ENCODE measurements at places on chromosomes 13 and 19.

DNA sequence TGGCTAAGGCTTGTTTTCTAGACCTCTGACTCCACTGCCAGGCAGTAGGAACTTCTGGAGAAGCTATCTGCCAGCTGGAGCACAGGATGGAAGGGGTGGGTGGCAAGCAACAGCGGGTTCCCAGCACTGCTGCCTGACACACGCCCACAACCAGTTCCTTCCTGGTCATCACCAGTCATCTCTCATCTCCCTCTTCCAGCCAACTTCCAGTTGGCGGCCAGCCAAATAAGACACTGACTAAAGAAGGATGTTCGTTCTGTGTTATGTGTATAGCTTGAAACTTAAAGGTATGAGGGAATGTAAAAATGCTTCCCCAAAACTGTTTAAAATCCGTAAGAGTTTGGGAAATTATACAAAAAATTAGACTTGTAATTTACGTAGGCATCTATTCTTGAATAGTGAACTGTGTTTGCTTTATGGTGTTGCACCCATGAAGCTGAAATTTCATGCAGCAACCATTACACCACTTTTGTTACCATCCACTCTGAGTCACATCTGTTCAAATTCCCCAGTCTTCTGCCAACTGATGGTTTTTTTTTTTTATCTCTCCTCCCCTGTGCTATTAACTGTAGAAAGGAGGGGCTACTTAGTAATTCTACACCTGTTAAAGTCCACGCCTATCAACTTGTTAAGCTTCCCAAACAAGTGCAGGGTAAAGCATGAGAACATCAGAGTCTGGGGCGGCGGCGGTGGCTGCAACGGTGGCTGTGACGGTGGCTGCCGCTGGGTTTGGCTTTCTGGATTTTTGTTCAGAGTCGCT is 86.2 kb upstream of the FRY start:
- DNase-seq, result no peak

DNA sequence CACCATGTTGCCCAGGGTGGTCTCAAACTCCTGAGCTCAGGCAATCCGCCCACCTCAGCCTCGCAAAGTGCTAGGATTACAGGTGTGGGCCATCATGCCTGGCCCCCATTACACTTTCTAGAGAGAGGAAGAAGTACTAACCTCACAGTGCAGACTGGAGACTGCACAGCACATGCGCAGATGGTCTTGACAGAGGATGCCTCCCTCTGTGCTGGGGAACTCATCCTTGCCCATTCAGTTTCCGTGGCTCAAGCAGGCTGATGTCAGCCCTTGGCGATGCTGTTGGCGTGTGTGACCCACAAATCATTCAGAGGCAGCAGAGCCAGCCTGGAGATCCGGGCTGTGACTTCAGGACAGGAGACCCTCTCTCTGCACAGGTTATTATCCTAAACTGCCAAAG is 14.6 kb upstream of the FFAR2 start:
- no peak for DNase-seq

- DNase-seq, result peak; percentile 58
Measured at GRCh38 chr19:1067341-1067957, 482 bp downstream of the ARHGAP45 start.

- DNase-seq, result peak; percentile 83
Measured at GRCh38 chr19:10644260-10645007, 9.7 kb upstream of the ILF3 start.

DNA sequence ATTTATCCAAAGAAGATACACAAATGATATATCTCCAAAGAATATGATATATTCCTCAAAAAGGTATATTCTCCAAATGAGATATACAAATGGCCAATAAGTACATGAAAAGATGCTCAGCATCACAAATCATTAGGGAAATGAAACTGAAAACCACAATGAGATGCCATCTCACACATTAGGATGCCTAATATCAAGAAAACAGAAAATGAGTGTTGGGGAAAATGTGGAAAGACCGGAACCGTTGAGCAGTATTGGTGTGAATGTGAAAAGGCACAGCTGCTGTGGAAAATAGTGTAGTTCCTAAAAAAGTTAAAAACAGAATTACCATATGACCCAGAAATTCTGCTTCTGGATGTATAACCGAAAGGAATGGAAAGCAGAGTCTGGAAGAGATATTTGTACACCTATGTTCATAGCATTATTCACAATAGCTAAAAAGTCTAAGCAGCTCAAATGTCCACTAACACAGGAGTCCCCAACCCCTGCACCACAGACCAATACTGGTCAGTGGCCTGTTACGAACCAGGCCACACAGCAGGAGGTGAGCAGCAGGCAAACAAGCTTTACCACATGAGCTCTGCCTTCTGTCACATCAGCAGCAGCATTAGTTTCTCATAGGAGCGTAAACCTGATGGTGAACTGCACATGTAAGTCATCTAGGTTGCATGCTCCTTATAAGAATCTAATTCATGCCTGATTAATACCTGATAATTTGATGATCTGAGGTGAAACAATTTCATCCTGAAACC is 291.9 kb downstream of the PCDH20 start:
- DNase-seq, result no peak

GRCh38 chr13:102289606-102290005 is 112.2 kb downstream of the FGF14 start:
- no peak for DNase-seq

- no peak for DNase-seq
Measured at GRCh38 chr13:80884056-80884785, 543.3 kb upstream of the SPRY2 start.

- DNase-seq, result no peak
Measured at GRCh38 chr13:33917190-33917589, 99.2 kb downstream of the RFC3 start.

GRCh38 chr19:40928850-40929249 is 46.8 kb upstream of the CYP2A7 start:
- DNase-seq, result no peak

DNA sequence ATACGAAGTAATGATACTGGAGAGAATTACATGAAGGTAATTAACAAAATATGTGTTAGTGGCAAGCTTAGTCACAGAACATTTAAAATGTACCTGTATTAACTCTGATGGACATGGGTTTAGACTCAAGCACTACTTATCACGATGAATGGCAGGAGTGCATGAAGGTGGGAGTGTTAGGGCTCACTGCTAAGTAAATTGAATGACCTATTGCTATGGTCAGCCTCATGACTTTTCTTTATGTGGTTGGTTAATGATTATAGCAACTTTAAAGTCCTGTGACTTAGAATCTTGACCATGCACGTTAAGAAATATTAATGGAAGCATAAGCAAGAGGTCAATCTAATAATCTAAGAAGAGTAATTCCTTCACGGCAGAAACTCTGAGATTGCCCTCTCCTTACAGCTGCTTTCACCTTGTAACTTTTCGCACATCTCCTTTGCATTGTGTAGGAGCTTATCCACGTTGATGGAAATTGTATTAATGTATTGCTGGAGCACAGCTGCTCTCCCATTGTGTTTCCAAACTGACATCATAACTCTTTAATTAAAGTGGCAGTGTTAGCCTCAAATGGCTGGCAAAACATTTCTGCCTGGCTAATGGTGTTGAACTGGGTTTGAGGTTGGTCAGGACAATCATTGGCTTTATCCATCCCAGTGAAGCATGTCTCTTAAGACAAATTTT is 114.5 kb downstream of the RXFP2 start:
- DNase-seq, result no peak

DNA sequence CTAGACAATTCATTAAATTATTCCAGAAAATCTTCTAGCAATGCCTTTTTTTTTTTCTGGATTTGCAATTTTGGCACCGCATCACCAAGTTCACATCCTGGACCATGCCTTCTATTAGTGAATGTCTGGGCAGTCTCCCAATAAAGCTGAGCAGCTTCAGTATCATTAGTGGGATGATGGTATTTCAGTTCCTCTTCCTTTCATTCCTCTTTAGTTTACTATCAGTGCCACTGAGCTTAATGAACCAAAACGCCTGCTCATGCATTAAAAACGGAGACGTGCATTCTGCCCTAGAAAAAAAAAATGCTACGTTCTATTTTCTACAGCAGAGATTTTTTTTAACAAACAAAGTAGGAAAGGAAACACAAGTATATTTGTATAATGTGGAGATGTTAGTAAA is 343.0 kb downstream of the PCDH9 start:
- DNase-seq, result no peak

- no peak for DNase-seq
Measured at GRCh38 chr13:48400850-48401291, 12.0 kb downstream of the LPAR6 start.

DNA sequence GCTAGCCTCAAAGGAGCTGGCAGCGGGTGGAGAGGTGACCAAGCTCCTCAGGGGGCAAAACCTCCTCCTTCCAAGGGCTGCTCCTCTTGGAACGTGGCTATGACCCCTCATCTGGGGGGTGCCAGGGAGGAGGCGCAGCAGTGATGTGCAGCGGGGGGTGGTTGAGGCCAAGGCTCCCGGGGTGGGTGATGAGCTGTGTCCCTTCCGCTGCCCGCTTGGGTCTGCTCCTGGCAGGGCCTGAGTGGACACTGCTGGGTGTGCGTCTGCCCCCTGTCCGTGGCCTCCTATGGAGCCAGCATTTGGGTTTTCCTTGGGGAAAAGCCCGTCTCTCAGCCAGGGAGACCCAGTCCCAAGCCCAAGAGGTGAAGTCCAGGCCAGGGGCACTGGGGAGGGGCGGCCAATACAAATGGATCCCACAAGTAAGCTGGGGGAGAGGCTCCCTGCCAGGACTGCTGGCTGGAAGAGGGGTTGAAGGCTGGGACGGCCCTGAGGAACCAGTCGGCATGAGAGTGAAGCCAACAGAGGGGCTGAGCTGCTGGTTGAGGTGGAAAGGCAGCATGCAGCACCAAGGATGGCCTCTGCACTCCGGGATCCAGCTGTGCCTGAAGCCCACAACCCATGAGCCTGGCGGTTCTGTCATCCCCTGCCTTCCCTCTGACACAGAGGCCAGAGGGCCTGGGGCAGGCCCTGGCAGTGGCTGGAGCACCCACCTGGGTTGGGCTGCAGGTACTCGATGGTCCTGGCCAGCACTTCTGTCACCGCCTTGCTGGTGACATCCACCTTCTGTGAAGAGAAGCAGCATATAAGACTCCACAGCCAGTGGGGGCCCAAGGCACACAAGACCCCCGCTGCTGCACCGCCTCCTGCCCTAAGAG is 22.7 kb downstream of the MPND start:
- no peak for DNase-seq

GRCh38 chr19:33241530-33242101 is 16.0 kb upstream of the SLC7A10 start:
- no peak for DNase-seq

DNA sequence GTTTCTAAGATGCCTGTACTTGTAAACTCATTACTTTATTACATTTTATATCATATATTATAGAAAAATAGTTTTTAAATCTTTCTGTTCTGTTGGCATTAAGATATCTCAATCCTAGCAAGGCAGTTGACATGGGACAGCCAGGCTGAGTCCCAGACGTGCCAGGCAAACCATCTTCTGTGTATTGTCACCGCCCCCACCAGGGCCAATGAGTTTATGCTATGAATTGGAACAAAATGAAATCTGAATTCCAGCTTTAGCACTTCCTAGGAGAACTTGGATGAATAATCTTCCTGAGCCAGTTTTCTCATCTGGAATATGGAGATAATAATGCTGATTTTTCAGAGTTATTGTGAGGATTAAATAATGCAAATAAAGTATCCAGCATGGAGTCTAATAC is 79.9 kb upstream of the GSX1 start:
- DNase-seq, result peak; percentile 4

DNA sequence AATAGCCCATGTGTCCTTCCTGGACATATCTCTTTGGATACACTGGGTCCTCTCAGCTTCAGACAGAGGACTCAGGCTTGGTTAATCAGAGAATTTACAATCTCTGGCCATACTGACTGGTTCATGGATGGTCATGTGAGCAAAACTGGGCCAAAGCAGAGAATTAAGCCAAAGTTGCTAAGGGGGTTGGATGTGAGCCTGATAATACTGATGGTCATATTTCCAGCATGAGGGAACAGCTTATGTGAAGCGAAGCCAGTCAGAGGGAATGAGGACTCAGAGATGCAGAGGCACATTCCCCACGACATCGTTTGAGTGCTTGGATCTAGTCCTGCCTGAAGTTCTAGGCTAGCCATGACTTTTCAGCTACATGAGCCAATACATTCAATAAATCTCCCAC is 22.0 kb upstream of the LRRC4B start:
- DNase-seq, result no peak

DNA sequence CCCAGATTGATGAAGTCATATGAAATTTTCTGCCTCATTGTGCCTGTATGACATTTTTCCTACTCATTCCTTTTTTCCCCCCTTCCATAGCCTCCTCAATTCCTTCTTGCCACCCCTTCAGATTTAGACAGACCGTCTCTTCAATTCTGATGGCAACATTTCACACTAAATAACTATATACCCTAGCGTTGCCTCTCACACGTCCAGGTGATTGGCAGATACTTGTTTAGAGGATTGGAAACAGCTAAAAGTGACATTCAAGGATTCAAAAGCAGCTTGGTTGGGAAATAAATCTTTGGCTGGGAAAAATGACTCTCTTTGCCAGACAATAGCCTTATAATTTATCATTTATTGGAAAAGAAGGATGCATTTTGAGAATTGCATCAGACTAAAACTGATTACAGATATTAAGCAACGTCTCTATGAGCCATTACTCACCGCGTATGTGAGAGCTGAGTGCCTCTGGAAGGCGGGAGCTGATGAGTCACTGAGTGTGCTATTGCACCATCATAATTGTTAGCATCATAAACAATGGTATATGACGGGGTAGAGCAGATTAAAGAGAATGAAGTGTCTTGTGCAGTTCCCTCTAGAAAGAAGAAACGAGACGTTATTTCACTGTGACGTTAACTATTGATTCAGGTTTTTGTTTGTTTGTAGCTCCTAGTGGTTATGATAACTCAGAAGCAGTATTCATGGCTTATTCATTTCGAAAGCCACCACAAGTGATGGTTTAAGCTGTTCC is 61.1 kb upstream of the FAM216B start:
- no peak for DNase-seq

DNA sequence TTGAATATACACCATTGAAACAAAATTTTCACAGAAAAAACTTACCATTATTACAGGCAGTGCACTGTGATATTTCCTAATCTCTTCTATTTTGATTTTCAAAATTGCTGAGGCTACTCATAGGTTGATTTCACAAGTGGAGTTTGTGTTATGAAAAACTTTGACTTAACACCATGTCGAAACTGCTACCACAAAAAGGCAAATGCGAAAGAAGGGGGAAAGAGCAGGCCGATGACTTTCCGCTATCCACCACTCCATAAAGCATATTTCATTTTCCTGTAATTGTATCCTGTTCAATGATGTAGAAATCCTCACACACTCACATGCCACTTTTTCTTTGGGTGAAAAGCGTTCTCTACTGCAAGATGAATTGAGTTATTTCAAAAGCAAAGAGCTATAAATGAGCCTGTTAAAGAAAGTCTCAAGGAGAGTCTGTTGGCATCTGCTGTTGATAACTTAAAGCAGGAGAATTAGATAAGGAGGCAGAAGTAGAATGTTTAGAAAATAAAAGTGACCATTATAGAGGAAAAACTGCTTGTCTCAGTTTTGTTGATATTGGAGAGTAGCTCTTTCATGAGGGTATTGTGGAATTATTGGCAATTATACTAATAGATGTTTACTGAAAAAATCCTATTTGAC is 18.8 kb downstream of the KL start:
- DNase-seq, result no peak
